ENCODE measurements at places on chromosomes 1 and 21. TPM values are rescaled to one million over a fixed set of nuclear protein-coding genes. Genes with fewer than 3 reads are reported as not detected.

Gene PDC
- not detected for total RNA-seq

Gene SPATA21
- total RNA-seq = not detected

Gene PKP1
- total RNA-seq = 0.34 TPM

Gene PSMA5
- total RNA-seq = 48.2 TPM

Gene PTCH2
- 0.17 TPM for total RNA-seq

Gene ATF6
- 12.9 TPM for total RNA-seq

Gene LRRC38
- not detected for total RNA-seq

Gene PRDM16
- 0.79 TPM for total RNA-seq

Gene TMED5
- 47.0 TPM for total RNA-seq

Gene LRRC71
- not detected for total RNA-seq

Gene FMO3
- total RNA-seq = 0.77 TPM

Gene OR2AK2
- not detected for total RNA-seq

Gene PCP4
- not detected for total RNA-seq

Measured in bronchial smooth muscle cell (primary cell).